Activated effector memory CD4-positive, alpha-beta T cell treated with Interleukin-2 at 50 U/mL for 16 hours (primary cell): ENCODE measurements at places on chromosomes 5 and 9.

- DNase-seq = no peak
Observed at GRCh38 chr5:79990205-79990597, 861 bp downstream of the MTX3 start.

GRCh38 chr9:103364753-103365152 is 369.6 kb downstream of the CYLC2 start:
- DNase-seq = no peak

DNA sequence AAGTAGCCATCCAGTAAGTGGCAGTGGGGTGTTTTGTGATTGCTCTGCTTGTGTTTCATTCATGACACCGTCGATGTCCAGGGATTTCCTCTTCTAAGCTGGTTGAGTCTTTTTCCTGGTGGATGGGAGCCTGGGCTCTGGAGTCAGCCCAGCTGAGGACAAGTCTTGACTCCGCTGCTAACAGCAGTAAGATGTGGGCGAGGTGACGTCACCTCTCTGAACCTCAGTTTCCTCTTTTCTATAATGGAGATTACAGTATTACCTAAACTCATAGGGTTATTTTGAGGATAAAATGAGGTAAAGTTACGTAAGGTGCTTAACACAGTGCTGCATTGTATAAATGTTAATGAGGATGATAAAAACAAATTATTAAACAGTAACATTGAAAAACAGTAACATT is 21.3 kb downstream of the FGF1 start:
- DNase-seq = no peak

DNA sequence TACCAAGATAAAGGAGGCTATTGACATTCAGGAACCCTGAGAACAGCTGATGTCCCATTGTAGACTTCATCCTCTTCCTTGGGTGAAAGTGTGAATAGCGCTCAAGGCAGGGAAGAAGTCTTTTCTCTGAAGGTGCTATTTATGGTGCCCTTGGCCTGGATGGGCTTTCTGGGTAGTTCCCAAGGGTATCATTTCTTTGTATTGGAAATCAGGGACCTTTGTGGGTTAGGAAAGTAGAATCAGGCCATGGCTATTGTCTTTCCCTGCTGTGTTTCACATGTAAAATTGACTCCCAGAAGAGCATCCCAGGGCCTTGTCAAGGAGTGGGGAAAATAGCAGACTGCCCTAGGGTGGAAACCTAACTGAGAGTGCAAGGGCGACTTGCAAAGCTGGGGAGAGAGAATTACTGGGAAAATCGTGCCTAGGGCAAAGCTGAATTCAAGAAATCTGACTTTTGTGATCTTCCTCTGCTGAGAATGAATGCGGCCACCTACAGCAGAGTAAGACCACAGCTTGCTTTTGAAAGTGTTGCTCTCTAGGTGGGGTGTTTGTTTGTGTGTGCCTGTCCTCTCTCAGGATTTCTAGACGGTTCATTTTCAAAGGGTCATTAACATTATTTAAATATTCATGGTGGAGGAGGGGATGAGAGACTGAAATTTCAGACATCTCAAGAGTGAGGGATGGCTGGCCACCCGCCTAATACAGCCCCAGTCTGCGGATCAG is 160.6 kb downstream of the C9orf152 start:
- no peak for DNase-seq

GRCh38 chr5:73417303-73418034 is 31.1 kb downstream of the FOXD1 start:
- no peak for DNase-seq

- no peak for DNase-seq
Observed at GRCh38 chr5:147512659-147513379, 3.0 kb upstream of the DPYSL3 start.

DNA sequence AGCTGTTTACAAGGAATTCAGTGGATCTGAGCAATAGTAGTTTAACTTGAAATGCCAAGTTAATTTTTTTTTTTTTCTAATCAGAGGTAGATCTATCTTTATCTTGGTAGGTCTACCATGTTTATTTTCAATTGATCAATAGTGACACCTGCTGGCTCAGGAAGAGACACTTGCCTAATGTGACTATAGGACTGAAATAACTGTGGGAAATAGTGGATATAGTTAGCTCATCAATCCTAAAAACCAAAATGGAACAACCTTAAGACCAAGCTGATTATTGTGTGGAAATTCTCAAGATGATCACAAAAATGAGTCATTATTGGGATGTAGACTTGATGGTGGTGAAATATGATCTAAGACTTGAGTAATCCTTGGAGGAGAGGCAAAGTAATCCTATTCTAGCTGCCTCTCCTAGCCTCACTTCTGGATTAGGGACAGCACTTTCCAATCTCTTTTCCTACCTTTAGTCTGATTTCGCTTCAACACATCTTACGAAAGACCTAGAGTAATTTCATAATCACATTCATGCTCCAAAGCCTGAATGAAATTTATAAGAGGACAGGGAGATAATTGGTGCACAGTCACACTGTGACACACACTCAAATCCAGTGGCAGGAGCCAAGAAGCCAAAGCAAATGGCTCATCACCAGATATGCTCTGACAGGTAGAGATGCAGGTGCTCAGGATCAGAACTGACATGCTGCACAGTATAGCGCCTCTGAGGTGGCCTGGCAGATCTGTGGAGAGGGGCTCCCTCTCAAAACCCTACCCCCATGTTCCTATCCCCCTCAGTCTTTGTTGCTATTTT is 156.3 kb downstream of the HMHB1 start:
- DNase-seq = no peak

GRCh38 chr5:125484272-125484741 is 737.9 kb upstream of the ZNF608 start:
- DNase-seq = no peak

DNA sequence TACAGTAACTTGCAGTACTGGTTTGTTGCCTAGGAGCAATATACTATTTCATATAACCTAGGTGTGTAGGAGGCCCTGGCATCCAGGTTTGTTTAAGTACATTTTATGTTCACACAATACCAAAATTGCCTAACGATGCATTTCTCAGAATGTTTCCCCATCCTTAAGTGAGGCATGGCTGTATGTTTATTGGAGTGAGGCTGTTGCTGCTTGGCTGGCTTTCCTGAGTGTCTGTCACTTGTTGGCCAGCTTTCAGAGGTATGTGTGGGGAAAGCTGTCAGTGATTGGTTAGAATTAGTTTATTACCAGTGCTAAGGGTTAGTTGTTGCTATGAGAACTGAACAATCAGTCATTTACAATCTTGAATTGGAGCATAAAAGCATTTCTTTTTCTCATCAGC is 154.1 kb upstream of the CDH12 start:
- no peak for DNase-seq

GRCh38 chr5:81838307-81838906 is 87.5 kb upstream of the SSBP2 start:
- no peak for DNase-seq

- no peak for DNase-seq
Observed at GRCh38 chr9:77015327-77016048, 4.0 kb upstream of the FOXB2 start.

- no peak for DNase-seq
Observed at GRCh38 chr5:148826739-148827070, 294 bp downstream of the ADRB2 start.

- DNase-seq = no peak
Observed at GRCh38 chr5:124679578-124680199, 66.8 kb downstream of the ZNF608 start.

DNA sequence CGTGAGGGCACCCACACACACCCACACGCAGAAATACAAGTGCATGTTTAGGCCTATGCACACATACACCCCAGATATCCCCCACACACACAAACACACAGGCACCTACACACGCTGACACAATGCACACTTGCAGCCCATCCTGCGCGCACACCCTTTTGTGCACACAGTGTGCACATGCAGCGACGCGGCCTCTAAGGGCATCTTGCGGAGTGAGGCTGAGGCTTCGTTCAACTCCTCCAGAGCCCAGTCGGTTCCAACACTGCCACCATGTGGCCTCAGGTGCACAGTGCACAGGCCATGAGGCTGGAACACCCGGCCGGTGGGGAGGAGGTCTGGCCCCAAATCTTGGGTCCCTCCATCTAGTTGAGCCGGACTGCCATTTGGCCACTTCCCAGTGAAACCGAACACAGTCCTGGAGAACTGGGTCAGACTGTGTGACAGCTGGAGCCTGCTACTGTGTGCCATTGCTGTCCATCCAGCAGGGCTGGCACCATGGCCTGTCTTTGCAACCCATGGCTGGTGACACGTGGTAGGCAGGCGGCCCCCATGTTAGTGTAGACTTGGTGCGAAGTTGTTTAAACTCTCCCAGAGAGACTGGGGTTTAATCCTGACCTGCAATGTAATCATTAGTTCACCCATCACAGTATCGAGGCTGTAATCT is 97.7 kb upstream of the MVB12B start:
- peak; percentile 41 for DNase-seq

- DNase-seq = no peak
Observed at GRCh38 chr5:305050-305449, 16.5 kb upstream of the AHRR start.

- DNase-seq = no peak
Observed at GRCh38 chr9:20355022-20355421, 267.3 kb downstream of the MLLT3 start.

GRCh38 chr5:58794875-58795274 is 212.0 kb downstream of the RAB3C start:
- DNase-seq = no peak

GRCh38 chr5:152844713-152845112 is 439.6 kb upstream of the NMUR2 start:
- no peak for DNase-seq

GRCh38 chr9:97506306-97506705 is 4.8 kb downstream of the TMOD1 start:
- DNase-seq = no peak

GRCh38 chr9:74753650-74754049 is 134.1 kb downstream of the TRPM6 start:
- no peak for DNase-seq

DNA sequence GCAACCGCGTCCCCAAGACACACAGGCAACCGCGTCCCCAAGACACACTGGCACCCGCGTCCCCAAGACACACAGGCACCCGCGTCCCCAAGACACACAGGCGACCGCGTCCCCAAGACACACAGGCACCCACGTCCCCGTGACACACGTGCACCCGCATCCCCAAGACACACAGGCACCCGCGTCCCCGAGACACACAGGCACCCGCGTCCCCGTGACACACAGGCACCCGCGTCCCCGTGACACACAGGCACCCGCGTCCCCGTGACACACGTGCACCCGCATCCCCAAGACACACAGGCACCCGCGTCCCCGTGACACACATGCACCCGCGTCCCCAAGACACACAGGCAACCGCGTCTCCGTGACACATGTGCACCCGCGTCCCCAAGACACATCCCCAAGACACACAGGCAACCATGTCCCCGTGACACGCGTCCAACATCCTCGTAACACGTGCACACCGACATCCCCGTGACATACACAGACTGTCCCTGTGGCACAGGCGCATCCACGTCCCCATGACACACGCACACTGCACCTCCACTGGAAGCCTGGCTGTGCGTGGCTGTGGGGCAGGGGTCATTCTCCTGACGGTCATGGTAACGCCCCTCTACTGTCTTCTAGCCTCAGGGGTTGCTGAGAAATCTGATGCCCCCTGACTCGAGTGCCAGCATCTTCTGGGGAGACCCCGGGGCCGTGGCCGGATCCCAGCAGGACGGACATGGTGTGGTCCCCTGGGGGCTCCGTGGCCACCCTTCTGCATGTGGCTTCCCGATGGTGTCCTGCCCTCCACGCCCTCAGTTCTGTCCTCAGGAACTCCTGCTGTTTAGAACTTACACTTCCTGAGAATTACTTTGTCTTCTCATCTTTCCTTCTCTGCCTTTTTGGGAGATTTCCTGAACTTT is 24.1 kb downstream of the EXD3 start:
- no peak for DNase-seq

DNA sequence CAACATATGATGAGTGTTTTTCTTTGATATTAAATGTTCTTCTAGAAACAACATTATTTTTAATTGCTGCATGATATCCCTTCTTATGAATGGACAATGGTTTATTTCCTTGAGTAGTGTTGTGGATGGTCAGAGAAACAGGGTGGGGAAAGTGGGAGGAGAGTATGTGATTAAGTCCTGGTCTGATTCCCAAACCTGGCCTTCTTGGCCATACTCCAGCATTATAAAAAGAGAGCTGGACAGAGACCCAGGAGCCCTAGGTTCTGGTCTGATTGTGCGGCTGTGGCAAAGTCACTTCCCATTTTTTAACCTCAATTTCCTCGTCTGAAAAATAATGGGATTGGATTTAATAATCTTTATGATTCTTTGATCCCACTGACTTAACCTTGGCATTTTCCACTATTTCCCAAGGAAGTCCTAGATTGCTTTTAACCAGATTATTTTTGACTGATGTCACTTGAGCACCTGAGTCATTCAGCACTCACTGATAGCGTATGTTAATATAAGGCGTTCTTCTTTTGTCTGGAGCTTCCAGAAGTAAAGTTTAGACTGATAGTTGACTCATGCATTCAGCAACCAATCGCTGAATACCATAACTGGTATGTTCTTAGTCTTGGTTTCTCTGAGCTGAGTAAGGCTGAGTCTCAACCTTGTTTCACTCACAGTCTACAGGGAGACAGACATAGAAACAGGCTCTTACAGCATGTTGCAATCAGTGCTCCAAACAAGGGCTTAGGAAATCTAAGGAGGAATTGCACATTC is 26.2 kb downstream of the OSMR start:
- DNase-seq = no peak

- peak; percentile 49 for DNase-seq
Observed at GRCh38 chr9:447230-448025, 232.8 kb downstream of the DOCK8 start.

GRCh38 chr5:167509076-167509475 is 782.4 kb upstream of the WWC1 start:
- no peak for DNase-seq

DNA sequence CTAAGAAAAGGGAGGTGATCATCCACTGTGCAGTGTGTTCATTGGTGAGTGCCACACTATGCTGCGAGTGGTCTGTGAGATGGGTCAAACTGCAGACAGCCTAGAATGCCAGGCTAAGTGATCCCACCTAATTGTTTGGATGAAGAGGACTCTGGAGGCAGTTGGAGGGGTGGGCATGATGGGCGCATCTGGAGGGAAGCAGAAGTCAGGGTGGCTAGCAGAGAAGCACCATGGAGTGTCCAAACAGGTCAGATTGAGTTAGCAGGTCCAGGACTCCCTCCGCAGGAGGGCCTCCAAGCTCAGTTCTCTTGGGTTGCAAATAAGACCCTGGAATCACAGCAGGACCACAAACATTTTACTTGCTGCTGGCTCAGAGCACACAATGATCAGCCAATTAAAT is 19.9 kb upstream of the ANGPTL2 start:
- no peak for DNase-seq

GRCh38 chr5:76867038-76867437 is 17.2 kb downstream of the S100Z start:
- no peak for DNase-seq

DNA sequence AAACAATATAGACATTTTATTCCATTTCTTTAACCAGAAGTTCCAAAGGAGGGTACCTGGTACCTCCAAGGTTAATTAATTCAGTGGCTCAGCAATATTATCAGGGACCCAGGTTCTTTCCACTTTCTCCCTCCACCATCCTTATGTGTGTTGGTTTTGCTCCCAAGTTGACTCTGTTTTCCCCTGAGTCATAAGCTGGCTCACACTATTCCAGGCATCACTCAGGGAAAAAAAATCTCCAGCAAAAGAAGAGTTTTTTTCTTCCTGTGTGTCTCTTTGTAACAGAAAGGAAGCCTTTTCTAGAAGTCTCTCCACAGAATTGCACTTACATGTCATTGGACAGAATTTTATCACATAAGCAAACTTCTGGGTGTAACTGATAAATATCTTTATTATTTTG is 31.2 kb upstream of the GALNT10 start:
- no peak for DNase-seq
